ENCODE measurements at places on chromosomes 12 and 14.

GRCh38 chr12:701896-702539, 38.8 kb upstream of the NINJ2 start:
- H3K36me3 ChIP-seq: no peaks in the 10 kb centered on the region
- H3K4me3 ChIP-seq: no peak overlapping the region
- H3K27ac ChIP-seq: no peak overlapping the region
- no peaks in the 10 kb centered on the region for H3K27me3 ChIP-seq
- H3K4me1 ChIP-seq: peaks cover 25% of the 10 kb centered on the region

DNA sequence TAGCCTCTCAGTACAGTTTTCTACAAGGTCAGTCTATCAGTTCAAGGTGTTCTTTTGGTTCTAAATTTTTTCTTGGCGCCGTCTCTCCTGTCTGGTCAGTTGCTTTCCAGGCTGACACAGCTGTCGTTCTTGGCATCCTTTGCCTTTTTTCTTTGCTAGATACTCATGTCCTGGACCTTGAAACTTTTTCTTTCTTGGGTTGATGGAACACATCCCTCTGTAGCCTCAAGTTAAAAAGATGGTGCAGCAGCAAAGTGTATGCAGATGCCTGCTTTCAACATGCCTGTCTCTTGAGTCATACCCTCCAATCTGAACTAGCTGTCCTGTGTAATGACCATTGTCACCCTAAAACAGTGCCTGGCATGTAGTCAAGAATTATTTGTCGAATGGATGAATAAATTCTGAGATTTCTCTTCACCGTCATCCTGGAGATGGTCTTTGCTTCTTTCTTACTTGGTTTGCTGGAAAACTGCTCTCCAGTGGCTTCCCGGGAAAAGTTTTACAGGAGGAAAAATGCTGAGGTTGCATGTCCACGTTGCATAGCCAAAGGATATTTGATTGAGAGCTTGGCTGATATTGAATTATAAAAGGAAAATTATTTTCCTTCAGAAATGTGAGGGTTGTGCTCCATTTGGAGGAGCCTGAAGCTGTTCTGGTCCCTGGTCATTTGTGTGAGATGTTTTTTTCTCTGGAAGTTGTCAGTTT, 4.6 kb downstream of the NYNRIN start:
- H3K4me1 ChIP-seq: peaks cover 5% of the 10 kb centered on the region
- no peaks in the 10 kb centered on the region for H3K36me3 ChIP-seq
- H3K27ac ChIP-seq: no peak overlapping the region
- DNase-seq: no peak
- H3K4me3 ChIP-seq: no peak overlapping the region
- H3K27me3 ChIP-seq: peaks cover 9% of the 10 kb centered on the region

DNA sequence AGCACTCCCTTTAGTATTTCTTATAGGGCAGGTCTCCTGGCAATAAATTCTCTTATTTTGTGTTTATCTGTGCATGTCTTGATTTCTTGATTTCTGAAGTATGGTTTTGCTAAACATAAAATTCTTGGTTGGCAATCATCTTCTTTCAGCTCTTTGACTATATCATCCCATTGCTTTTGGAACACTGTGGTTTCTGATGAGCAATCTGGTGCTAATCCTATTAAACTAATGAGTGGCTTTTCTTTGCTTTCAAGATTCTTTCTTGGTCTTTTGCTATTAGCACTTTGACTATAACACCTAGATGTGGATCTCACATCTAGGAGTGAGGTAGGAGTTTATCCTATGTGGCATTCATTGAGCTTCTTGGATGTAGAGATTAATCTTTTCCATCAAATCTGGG, 120.7 kb upstream of the MED13L start:
- H3K27ac ChIP-seq: no peak overlapping the region
- H3K4me1 ChIP-seq: peaks cover 10% of the 10 kb centered on the region
- H3K27me3 ChIP-seq: no peaks in the 10 kb centered on the region

- DNase-seq: peak; percentile 67
- H3K36me3 ChIP-seq: peaks cover 58% of the 10 kb centered on the region
- H3K27ac ChIP-seq: peak overlapping the region; percentile 100
- H3K4me1 ChIP-seq: peaks cover 27% of the 10 kb centered on the region
- no peaks in the 10 kb centered on the region for H3K27me3 ChIP-seq
- H3K4me3 ChIP-seq: peak overlapping the region; percentile 89
These were observed 9.7 kb downstream of the MPHOSPH9 start for GRCh38 chr12:123223241-123223668.

- peaks cover 72% of the 10 kb centered on the region for H3K4me1 ChIP-seq
- H3K27ac ChIP-seq: no peak overlapping the region
- DNase-seq: no peak
- H3K36me3 ChIP-seq: peaks cover 24% of the 10 kb centered on the region
- H3K4me3 ChIP-seq: peak overlapping the region; percentile 41
- no peaks in the 10 kb centered on the region for H3K27me3 ChIP-seq
These were observed 14.2 kb downstream of the FRS2 start for GRCh38 chr12:69484428-69484827.

DNA sequence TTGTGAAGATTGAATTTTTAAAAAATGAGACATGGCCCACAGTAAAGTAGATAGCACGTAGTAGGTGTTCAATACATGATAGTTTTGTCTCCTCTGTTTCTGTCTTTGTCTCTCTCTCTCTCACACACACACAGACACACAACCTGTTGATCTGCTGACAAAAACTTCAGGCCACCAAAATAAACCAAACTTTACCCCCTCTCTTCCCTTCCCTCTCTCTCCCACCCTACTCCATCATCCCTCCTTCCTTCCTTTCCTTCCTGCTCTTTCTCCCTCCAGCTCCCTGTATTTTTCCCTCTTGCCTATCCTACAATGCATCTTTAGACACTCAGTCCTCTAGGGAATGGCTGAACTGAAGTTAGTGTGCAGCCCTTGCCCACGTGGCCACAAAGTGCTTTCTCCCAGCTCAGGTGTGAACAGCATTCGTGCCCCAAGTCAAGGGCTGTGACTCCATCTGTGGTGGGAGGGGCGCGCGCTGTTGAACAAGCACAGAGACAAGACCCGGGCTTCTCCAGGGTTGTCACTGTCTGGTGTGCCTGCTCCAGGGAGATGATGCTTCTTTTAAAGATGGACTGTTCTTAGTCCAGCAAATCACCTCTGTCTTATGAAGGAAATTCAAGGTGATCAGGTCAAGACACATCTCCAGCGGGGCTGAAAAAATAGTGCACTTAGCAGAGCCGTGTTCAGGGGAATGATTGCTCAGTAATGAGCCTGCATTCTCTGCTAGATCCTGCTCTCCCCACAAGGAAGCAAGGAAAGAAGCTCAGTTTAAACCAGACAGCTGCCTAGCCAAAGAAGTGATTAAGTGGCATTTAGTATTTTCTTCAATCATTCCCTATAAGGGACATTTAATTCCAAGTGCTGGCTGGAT, 75.3 kb downstream of the WSCD2 start:
- H3K36me3 ChIP-seq: no peaks in the 10 kb centered on the region
- no peaks in the 10 kb centered on the region for H3K4me1 ChIP-seq
- H3K27ac ChIP-seq: no peak overlapping the region
- peaks cover 40% of the 10 kb centered on the region for H3K27me3 ChIP-seq
- no peak overlapping the region for H3K4me3 ChIP-seq

DNA sequence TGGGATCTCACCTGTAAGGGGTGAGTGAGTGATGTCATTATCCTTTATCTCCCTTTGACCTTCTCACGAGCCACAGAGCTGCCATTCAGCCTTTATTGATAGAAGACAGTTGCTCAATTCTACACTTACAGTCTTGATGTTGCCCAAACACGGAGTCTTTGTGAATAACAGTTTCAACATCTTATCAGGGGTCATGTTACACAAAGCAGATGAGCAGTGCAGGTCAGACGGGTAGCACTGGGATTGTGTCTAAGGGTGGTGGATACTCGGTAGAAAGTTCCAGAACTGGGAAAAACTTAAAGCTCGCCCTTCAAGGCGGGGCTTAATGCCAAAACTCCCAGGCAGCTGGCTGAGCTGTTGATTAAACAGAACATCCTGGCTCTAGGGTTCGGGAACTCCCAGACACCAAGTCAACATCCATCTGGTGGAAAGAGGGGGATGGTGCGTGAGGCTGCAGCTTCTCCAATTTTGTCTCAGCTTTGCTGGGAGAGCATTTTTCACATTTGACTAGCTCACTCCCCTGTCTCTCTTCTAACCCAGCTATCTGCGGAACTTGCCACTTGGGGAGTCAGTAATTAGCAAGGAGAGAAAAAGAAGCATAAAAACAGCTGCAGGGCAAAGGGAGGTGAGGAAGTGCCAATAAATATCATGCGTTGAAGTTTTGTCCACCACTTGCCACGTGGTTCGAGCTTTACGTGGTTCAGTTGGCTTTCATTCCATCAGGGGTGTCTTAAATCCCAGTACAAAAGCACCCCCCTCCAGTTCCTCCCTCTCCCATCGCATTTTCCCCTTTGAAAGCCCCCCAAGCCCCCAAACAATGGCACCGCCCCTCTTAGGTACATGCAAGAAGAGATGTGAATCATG, 31.0 kb downstream of the FOXN4 start:
- DNase-seq: no peak
- no peak overlapping the region for H3K4me3 ChIP-seq
- H3K36me3 ChIP-seq: no peaks in the 10 kb centered on the region
- no peaks in the 10 kb centered on the region for H3K4me1 ChIP-seq
- H3K27ac ChIP-seq: no peak overlapping the region
- H3K27me3 ChIP-seq: peaks cover 15% of the 10 kb centered on the region

DNA sequence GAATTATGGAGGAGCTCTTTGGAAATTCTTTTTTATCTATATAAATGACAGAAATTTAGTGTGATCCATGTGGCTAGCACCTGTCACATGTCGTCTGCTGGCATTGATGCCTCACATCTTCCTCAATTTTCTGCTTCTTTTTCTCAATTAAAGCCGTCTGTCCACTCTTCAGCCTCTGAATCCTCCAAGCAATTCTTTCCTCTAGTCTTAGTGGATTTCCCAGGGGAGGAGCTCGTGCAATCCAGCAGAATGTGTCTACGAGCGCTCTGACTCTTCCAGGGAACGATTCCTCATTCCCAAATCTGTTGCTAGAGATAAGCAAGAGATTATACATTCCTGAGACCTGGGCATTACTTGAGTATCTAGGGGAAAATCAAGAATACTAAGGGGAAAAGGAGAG, 176.6 kb downstream of the EMP1 start:
- no peak for DNase-seq
- H3K4me1 ChIP-seq: no peaks in the 10 kb centered on the region
- peaks cover 11% of the 10 kb centered on the region for H3K27me3 ChIP-seq

DNA sequence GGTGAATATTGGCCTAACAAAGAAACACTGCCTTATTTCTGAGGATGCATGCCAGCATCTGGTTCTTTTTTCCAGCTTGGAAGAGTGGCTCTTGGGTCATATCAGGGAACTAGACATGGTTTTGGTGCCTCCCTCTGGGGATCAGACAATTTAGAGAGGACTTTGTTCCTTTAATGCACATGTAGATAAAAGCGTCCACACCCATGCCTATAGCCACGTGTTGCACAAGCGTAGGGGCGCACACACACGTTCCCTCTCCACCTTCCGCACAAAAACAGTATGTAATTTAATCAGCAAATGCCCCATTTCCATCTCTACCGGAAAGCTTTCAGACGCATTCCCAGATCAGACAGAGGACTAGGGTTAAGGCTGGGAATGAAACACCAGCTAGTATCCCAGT, 61.7 kb upstream of the RIC8B start:
- no peak overlapping the region for H3K27ac ChIP-seq
- H3K4me1 ChIP-seq: no peaks in the 10 kb centered on the region
- no peak for DNase-seq
- no peaks in the 10 kb centered on the region for H3K36me3 ChIP-seq
- H3K27me3 ChIP-seq: peaks cover 4% of the 10 kb centered on the region

GRCh38 chr12:46450279-46450748, 77.7 kb upstream of the SLC38A2 start:
- no peak overlapping the region for H3K27ac ChIP-seq
- no peaks in the 10 kb centered on the region for H3K27me3 ChIP-seq
- H3K36me3 ChIP-seq: peaks cover 1% of the 10 kb centered on the region
- H3K4me1 ChIP-seq: peaks cover 33% of the 10 kb centered on the region
- no peak overlapping the region for H3K4me3 ChIP-seq

DNA sequence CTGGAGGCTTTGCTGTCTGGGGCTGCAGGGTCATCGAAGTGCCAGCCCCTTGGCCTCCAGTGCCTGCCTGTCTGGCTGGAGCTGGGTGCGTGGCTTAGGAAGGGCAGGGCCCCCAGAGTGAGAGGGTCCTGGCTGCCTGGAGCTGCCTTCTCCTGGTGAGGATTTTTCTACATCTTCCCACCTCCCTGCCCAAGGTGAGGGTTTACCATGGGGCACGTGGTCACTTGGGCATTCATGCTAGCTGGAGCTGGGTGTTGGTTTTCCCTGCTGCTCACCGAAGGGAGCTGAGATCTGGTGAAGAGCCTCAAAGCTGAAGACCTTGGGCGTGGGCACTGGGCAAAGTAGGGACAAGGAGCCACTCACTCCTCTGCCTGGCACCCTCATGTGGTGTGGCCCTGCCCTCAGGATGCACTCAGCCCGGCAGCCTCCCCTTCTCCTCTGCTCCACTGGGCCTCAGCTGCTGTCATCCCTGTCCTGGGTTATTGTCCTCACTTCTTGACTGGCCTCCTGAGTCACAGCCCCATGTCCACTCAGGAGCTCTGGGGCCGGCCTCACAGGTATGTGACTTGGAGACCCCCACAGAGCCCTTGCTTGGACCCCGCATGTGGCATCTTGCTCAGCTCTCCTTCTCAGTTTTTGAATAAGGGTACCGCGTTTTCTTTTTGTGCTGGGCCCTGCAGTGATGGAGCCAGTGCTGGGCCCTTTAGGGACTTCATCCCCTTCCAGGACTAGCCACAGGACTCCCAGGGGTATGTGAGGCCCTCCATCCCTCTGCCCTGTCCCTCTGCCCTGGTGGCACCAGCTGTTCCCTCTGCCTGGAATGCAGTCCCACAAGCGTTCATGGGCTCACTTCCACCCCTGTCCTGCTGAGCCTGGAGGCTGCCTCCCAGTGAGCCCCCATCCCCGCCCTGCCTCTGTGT, 1.6 kb downstream of the CEP170B start:
- H3K27ac ChIP-seq: no peak overlapping the region
- DNase-seq: no peak
- H3K4me1 ChIP-seq: peaks cover 7% of the 10 kb centered on the region
- peak overlapping the region; percentile 65 for H3K4me3 ChIP-seq
- H3K27me3 ChIP-seq: peaks cover 45% of the 10 kb centered on the region

- peaks cover 8% of the 10 kb centered on the region for H3K36me3 ChIP-seq
- H3K4me3 ChIP-seq: no peak overlapping the region
- no peak for DNase-seq
- H3K4me1 ChIP-seq: peaks cover 2% of the 10 kb centered on the region
These were observed 25.9 kb upstream of the BLTP3B start for GRCh38 chr12:100168562-100168961.

- H3K4me1 ChIP-seq: peaks cover 54% of the 10 kb centered on the region
- no peak for DNase-seq
- no peaks in the 10 kb centered on the region for H3K36me3 ChIP-seq
- H3K27ac ChIP-seq: peak overlapping the region; percentile 75
- H3K4me3 ChIP-seq: no peak overlapping the region
These were observed 1.2 kb downstream of the REM2 start for GRCh38 chr14:22884076-22884737.

- peaks cover 3% of the 10 kb centered on the region for H3K27me3 ChIP-seq
- H3K36me3 ChIP-seq: no peaks in the 10 kb centered on the region
- H3K27ac ChIP-seq: no peak overlapping the region
- H3K4me1 ChIP-seq: no peaks in the 10 kb centered on the region
- DNase-seq: no peak
- H3K4me3 ChIP-seq: no peak overlapping the region
These were observed 90.7 kb downstream of the PLEKHA5 start for GRCh38 chr12:19220205-19220604.

- no peak overlapping the region for H3K4me3 ChIP-seq
- no peak overlapping the region for H3K27ac ChIP-seq
- H3K36me3 ChIP-seq: peaks cover 12% of the 10 kb centered on the region
- no peaks in the 10 kb centered on the region for H3K4me1 ChIP-seq
These were observed 15.5 kb downstream of the RIC8B start for GRCh38 chr12:106790020-106790419.

Measured in naive thymus-derived CD8-positive, alpha-beta T cell (primary cell).